ENCODE measurements at places on chromosomes 2 and 18.

- H3K4me3 ChIP-seq: no peak overlapping the region
- no peak for DNase-seq
- 0 out of 2 replicates have a peak overlapping the region, but pooled peaks have one; percentile 8 for H3K27ac ChIP-seq
- no peaks in the 10 kb centered on the region for H3K27me3 ChIP-seq
- peaks cover 10% of the 10 kb centered on the region for H3K36me3 ChIP-seq
- H3K4me1 ChIP-seq: peaks cover 8% of the 10 kb centered on the region
These were observed 53.2 kb upstream of the ITM2C start for GRCh38 chr2:230811508-230811907.

DNA sequence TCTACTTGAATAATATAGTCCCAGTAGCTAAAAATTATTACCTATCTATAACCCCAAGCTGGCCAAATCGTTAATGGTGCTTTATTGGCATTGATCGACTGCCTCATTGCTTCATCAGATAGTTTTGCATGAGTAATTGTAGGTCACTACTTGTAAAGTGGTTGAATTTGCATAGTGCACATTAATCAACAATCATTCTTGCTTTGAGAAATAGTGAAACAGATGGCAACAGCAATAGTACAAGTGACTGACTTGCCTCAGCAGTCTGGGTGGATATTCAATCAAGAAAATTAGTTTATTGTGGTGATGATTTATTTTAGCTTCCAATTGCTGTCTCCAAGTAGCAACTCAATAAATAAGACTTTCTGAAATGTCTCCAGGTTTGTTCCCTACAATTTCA is 117.8 kb upstream of the NRXN1 start:
- no peaks in the 10 kb centered on the region for H3K27me3 ChIP-seq
- peaks cover 16% of the 10 kb centered on the region for H3K36me3 ChIP-seq
- no peak overlapping the region for H3K27ac ChIP-seq
- H3K4me3 ChIP-seq: no peak overlapping the region
- H3K4me1 ChIP-seq: no peaks in the 10 kb centered on the region

DNA sequence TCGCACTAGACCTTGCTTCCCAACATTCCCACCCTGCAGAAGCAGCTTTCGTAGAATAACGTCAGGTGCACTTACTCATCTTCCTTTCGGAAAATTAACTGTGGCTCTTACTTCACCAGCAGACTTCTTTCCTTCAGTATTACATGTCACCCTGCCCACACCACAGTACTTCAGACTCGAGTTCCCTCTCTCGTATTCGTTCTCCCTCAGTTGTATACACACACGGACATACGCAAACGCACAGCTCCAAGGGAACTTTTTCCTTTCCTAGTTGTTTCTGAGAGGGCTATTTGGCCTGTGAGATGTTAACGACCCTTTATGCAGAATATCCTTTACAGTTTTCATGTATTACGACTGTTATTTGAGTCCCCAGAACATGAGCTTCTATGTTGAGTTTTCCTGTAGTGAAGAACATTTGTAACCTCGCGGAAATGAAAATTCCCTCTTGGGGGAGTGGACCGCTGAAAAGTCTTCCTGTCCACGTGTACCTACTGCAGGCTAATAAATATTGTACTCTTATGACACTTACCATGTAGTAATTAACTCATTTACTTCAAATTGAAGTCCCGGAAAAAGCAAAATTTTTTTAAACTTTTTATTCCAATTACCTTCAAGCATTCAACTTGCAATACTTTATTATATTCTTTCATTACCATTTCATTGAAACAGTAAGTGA is 908 bp downstream of the ERLEC1 start:
- H3K27ac ChIP-seq: peak overlapping the region; percentile 96
- no peak for DNase-seq
- no peaks in the 10 kb centered on the region for H3K27me3 ChIP-seq
- H3K4me3 ChIP-seq: peak overlapping the region; percentile 98
- H3K4me1 ChIP-seq: peaks cover 36% of the 10 kb centered on the region
- H3K36me3 ChIP-seq: no peaks in the 10 kb centered on the region

DNA sequence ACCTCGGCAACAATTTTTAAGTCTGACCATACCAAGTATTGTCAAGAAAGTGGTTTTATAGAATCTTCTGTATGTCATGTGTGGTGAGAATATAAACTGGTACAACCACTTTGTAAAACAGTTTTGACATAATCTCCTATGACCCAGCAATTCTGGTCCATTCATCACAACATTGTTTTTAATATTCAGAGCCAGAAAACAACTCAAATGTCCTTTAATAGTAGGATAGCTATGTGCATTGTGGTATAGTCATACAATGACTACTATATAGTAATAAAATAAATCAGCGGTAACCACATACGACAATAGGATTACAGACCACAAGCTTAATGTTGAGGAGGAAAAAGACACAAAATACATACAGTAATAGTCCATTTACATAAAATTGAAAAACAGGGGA is 175.2 kb upstream of the SPATS2L start:
- no peak overlapping the region for H3K4me3 ChIP-seq
- peaks cover 38% of the 10 kb centered on the region for H3K4me1 ChIP-seq
- H3K36me3 ChIP-seq: peaks cover 26% of the 10 kb centered on the region
- H3K27me3 ChIP-seq: no peaks in the 10 kb centered on the region

- no peak overlapping the region for H3K27ac ChIP-seq
- DNase-seq: no peak
- no peaks in the 10 kb centered on the region for H3K27me3 ChIP-seq
- peaks cover 5% of the 10 kb centered on the region for H3K4me1 ChIP-seq
- no peaks in the 10 kb centered on the region for H3K36me3 ChIP-seq
- no peak overlapping the region for H3K4me3 ChIP-seq
These were observed 50.2 kb downstream of the CDH2 start for GRCh38 chr18:28126768-28127167.

- peaks cover 10% of the 10 kb centered on the region for H3K36me3 ChIP-seq
- no peaks in the 10 kb centered on the region for H3K27me3 ChIP-seq
- H3K4me3 ChIP-seq: no peak overlapping the region
- H3K27ac ChIP-seq: no peak overlapping the region
- no peak for DNase-seq
These were observed 35.6 kb downstream of the SPC25 start for GRCh38 chr2:168854651-168855050.

- peaks cover 8% of the 10 kb centered on the region for H3K36me3 ChIP-seq
- peak overlapping the region; percentile 84 for H3K4me3 ChIP-seq
- DNase-seq: peak; percentile 71
- peaks cover 6% of the 10 kb centered on the region for H3K27me3 ChIP-seq
- H3K27ac ChIP-seq: peak overlapping the region; percentile 83
- H3K4me1 ChIP-seq: peaks cover 25% of the 10 kb centered on the region
These were observed 810 bp upstream of the RBFA start for GRCh38 chr18:80033181-80034067.

DNA sequence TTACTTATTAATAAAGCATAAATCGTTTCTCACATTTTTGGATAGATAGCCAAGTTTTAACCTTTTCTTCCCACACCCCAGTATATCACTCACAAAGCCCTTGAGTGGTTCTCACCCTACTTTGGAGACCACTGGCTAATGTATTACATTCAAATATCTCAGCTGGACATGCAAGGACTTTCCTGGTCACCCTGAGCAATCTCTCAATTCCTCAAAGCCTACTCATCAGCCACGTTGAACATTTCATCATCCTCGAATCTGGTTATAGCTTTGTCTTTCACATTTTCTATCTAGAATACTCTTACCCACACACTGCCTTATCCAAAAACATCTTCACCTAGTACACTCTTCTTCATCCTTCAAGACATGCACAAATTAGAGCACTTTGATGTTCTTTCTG is 71.1 kb upstream of the MAPRE2 start:
- no peaks in the 10 kb centered on the region for H3K4me1 ChIP-seq
- H3K27ac ChIP-seq: no peak overlapping the region
- H3K4me3 ChIP-seq: no peak overlapping the region
- no peak for DNase-seq
- peaks cover 32% of the 10 kb centered on the region for H3K27me3 ChIP-seq
- H3K36me3 ChIP-seq: no peaks in the 10 kb centered on the region

GRCh38 chr2:162233197-162233596 is 10.0 kb downstream of the FAP start:
- H3K27ac ChIP-seq: no peak overlapping the region
- H3K27me3 ChIP-seq: no peaks in the 10 kb centered on the region
- H3K4me3 ChIP-seq: no peak overlapping the region
- H3K4me1 ChIP-seq: peaks cover 12% of the 10 kb centered on the region

DNA sequence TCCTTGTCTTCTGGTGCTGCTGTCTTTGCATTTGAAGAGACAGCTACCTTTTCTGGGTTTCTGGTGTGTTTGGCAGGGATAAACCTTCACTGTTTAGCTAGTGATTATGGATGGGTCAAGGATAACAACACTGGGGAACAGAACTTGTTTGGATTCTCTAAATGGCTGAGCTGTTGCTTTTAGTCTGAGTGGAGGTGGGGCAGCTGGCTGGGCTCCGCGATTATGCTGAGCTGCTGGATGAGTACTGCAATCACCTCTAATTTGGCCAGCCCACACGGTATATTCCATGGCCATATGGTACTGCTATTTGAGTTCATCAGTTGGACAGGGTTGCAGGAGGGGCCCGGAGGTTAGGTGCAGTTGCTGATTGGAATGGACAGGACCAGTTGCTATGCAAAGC is 361.6 kb upstream of the TFPI start:
- H3K27ac ChIP-seq: no peak overlapping the region
- peaks cover 4% of the 10 kb centered on the region for H3K36me3 ChIP-seq
- DNase-seq: no peak

- DNase-seq: no peak
- no peaks in the 10 kb centered on the region for H3K36me3 ChIP-seq
- H3K4me1 ChIP-seq: peaks cover 28% of the 10 kb centered on the region
- no peak overlapping the region for H3K27ac ChIP-seq
- no peak overlapping the region for H3K4me3 ChIP-seq
These were observed 5.1 kb downstream of the NEUROD1 start for GRCh38 chr2:181675254-181675653.

DNA sequence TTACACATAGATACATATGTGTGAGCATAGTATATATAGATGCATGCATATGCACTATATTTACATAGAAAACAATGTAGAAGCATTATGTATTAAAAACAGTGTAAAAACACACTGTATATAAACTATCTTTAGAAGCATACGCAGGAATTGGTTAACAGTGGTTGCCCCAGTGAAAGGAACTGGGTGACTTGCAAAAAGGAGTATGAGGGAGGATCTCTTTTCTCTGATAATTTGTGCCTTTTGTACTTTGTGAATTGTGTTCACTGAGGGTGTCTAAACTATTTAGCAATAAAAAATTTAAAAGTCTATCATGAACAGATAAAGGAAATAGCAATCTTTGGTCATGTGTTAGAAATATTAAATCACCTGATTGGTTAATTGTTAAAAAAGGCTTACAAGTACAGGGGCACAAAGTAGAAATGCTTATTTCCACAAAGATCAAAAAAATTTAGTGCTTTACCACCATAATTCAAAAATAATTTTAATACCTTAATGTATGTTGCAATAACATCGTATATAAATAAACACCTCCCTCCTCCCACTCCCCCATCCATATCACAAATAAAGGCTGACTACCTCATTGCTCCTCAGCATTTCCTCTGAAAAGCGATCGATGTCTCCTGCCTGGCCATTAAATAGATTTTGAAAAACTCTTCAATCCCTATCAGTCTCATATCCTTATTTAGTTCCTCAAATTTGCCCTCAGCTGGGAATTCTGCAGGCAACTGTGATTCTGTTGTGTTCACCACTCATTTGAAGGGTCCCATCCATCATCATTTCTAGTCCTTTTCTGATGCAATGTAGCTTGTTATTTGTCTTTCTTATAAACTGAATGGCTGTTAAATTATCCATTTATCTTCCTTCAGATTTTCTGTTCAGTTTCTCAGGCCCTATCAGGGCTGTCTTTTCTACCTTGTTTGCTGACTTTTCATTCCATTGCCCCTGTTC is 257.3 kb downstream of the AGPS start:
- H3K36me3 ChIP-seq: peaks cover under 1% of the 10 kb centered on the region
- DNase-seq: no peak

GRCh38 chr2:130954873-130955272 is 118.2 kb downstream of the ARHGEF4 start:
- H3K27ac ChIP-seq: no peak overlapping the region
- no peak for DNase-seq
- no peak overlapping the region for H3K4me3 ChIP-seq
- peaks cover 3% of the 10 kb centered on the region for H3K27me3 ChIP-seq
- H3K4me1 ChIP-seq: peaks cover 8% of the 10 kb centered on the region

- no peak overlapping the region for H3K27ac ChIP-seq
- DNase-seq: no peak
- no peak overlapping the region for H3K4me3 ChIP-seq
- peaks cover 13% of the 10 kb centered on the region for H3K36me3 ChIP-seq
- H3K4me1 ChIP-seq: no peaks in the 10 kb centered on the region
These were observed 79.6 kb upstream of the THUMPD2 start for GRCh38 chr2:39858677-39859076.

DNA sequence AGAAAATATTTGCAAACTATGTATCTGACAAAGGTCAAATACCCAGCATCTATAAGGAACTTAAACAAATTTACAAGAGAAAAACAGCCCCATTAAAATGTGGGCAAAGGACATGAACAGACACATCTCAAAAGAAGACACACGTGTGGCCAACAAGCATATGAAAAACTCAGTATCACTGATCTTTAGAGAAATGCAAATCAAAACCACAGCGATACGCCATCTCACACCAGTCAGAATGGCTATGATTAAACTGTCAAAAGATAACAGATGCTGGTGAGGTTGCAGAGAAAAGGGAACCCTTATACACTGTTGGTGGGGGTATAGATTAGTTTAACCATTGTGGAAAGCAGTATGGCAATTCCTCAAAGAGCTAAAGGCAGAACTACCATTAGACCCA is 64.3 kb upstream of the RBMS1 start:
- H3K4me1 ChIP-seq: peaks cover 7% of the 10 kb centered on the region
- H3K36me3 ChIP-seq: no peaks in the 10 kb centered on the region
- H3K27ac ChIP-seq: no peak overlapping the region
- no peak for DNase-seq

DNA sequence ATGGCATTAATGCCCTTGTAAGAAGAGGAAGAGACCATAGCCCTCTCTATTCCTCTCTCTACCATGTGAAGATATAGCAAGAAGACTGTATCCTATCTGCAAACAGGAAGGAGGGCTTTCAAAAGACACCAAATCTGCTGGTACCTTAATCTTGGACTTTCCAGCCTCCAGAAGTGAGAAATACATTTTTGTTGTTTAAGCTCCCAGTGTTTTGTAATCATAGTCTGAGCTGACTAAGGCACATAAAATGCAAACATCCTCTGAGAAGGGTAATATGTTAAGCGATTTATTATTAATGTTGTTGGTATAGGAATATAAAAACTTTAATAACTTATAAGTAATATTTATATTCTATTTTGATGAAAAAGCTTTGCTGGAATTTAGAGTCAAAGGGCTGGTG is 559.8 kb downstream of the SUCLG1 start:
- H3K4me1 ChIP-seq: peaks cover 20% of the 10 kb centered on the region
- H3K27ac ChIP-seq: no peak overlapping the region
- H3K36me3 ChIP-seq: 0 out of 2 replicates have a peak, but pooled peaks cover 2% of the 10 kb centered on the region

DNA sequence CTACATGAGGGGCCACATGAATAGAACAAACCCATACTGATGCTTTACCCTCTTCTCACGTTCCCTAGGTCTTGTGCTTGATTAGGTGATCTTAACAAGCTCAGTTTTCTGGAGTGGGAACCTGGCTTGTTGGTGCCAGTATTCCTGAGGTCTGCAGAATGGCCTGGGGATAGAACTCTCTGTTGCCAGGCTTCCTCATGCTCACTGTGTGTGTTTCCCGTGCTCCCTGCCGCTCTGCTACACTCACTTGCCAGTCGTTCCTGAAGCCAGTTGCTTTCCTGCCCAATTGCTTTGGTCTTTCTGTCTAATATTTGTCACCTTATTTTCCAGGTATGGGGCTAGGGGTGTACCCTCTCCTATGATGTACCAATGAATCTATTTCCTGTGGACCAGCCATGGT is 2111.5 kb upstream of the PIK3C3 start:
- H3K27ac ChIP-seq: no peak overlapping the region
- H3K27me3 ChIP-seq: peaks cover 11% of the 10 kb centered on the region
- H3K36me3 ChIP-seq: no peaks in the 10 kb centered on the region
- DNase-seq: no peak
